Stimulated activated CD4-positive, alpha-beta T cell treated with anti-CD3 and anti-CD28 coated beads, Interleukin-2, amount 100 ng/mL, for 4 hours (primary cell): ENCODE measurements at places on chromosomes 2 and 18.

- DNase-seq = no peak
These were observed 301.6 kb upstream of the CDH20 start for GRCh38 chr18:61031626-61032025.

DNA sequence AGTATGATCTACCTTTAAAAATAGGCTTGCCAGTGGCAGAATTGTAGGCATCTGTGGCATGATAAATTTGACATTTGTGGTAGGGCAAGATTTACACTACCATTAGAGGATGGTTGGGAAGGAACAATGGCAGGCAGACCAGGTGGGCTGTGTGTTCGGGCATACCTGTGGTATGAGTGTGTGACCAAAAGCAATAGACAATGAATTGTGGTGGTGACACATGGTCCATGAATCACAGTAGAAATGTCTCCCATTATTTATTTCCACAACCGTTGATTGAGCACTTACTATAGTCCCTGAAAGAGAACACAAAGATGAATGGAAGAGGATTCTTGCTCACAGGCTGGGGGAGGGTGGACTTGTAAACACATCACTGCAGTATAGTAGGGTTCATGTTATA is 29.9 kb upstream of the RUFY4 start:
- no peak for DNase-seq

DNA sequence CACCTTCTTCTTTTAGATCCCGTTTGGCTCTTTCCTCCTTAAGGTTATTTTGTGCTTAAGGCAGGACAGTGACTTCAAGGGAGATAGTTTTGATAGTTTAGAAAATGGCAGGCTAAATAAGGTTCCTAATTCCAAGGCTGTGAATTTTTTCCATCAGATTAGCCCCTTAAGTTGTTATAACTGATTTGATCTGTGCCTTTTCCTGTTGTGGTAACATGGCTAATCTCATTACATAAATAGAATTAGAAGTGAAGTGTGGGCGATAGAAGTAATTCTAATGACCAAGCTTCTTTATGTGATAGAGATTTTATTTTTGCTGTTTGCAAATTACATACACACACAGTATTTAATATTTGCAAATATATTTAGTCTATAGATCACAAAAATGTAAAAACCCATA is 102.0 kb downstream of the MYO1B start:
- no peak for DNase-seq

DNA sequence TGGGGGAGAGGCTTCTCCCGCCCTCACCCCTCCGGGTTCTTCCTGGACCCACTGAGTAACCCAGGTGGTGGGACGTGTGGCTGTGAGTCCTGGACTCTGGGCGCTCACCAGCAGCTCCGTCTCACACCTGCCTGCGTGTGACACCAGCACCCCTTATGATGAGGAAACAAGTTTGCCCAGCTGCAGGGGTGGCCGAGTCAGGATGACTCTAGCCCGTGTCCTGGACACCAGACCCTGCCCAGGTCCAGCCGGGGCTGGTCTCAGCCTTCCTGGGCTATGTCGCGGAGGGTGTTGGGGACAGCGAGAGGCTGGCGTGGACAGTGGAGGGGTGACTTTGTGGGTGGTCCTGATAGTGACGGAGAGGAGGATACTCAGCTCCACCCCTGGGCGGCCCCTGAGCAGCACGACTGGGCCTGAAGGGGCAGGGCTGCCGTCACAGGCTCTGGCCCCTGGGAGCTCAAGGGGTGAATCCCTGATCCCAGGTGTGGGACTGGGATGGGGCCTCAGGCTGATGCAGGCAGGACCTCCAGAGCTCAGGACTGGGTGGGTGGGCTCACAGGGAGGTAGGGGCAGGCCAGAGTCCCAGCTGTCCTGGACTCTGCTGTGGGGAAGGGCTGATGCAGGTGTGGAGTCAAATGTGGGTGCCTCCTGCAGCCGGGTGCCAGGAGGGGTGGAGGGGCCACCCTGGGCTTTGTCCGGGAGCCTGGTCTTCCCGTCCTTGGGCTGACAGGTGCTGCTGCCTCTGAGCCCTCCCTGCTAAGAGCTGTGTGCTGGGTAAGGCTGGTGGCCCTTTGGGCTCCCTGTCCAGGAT is 3.7 kb downstream of the GPR35 start:
- DNase-seq = no peak

GRCh38 chr2:218354850-218355443 is 1.7 kb upstream of the CATIP start:
- DNase-seq = no peak

DNA sequence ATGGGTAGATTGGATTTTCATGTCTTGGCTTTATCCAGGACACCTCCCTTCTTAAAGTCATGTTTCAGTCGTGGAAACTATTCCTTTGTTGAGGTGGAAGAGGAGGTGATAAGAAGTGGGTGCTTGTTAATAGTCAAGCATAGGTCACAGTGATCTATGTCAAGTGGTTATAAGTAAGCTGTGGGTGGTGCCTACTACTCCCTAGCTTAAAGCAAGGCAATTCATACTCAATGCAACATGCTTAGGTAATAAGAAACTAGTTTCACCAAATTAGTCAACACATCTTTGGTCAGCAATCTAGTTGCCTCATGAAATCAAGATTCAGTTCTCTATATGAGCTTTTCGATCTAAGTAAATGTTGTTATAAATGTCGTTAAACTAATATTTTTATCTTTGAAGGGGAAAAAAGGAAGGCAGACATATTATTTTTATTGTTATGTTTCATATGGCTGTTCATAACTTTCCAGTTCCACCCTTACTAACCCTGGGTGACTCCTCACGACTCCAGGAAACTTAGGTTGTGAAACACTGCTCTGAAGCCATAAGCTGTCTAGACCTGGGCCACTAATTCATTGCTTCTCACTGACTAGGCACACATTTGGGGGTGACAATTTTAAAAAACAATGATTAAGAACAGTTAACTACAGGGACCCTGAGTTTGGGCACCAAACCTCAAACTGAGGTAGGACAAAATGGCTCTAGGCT is 5.8 kb upstream of the ABCB11 start:
- DNase-seq = no peak

- no peak for DNase-seq
These were observed 83.0 kb downstream of the STPG4 start for GRCh38 chr2:47072018-47072691.

DNA sequence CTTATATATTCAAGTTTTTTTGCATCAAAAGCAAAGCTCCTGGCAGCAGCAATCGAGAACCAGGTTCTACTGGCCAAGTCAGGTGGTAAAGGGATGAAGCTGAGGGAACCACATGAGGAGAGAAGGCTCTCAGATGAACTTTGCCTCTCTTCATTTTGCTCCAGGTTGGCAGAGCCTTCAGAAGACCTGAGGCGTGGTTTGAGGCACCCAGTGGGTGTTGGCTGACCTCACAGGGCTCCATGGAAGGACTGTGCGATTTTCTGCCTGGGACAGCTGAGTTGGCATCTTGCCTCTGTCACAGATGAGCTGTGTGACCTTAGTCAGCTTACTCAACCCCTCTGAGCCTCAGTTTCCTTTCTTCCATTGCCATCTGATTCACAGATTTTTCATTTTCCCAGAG is 89.0 kb downstream of the INSIG2 start:
- DNase-seq = no peak
